CD4-positive, alpha-beta T cell treated with Interleukin-15 for 1 hour (primary cell): ENCODE measurements at places on chromosomes 7 and 10.

DNA sequence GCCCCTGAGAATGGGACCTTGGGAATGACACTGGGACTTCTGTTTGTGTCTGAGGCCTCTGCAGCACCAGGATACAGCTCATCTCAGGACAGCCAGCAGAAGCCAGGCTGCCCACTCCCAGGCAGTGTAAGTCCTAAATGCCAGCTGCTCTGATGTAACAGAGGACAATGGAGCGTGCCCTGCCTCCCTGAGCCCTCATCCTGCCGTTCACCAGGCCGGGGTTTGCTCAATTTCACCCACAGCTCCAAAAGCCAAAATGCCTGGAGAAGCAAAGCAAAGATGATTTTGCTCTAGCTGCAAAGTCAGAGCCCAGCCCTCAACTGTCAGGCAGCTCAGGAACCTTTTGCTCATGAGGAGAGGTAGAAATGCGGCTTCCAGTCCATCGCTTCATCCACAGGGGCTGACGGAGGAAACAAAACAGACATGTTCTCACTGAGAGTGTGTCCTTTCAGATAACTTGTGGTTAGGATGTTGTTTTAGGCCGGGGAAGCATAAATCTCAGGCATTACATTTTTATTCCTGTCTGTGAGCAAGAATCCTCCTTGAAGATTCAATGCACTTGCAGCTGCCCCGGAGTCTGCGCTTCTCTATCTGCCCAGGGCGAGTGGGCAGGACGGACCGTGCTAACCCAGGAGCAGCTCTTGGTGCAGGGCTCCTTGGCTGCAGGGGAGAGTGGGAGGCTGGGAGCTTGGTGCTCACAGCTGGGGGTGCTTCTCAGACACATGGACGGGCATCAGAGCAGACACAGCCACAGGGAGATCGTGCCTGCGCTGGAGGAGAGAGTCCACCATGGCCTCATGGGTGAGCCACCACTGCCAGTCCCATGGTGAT lies 83.2 kb upstream of the CHST15 start:
- no peak for DNase-seq

DNA sequence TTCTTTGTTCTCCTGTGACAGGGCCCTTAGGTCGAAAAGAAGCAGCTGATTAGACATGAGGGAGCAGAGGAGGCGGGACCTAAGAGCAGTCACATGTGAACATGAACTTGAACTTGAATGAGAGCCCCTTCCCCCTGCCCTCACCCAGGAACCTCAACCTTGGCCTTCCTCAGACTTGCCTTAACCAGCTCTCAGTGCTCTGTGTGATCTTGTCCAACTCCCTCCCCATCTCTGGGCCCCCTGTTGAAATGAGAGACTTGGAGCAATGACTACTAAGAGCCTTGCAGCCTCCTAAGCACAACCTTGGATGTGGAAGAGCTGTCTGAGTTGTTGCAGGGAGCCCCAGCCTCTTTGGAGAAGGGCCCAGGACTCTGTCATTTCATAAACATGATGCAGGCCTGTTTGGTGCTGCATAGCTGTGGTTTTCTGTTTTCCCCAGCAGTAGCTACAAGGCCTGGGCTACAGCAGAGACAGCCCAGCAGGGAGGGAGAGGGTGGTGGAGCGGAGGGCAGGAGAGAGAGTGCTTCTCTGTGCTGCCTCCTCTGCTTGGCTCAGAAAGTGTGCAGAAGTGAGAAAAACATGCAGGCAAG lies 123.9 kb upstream of the ZMIZ1 start:
- DNase-seq: no peak

GRCh38 chr10:91589015-91589657 lies 43.7 kb downstream of the PPP1R3C start:
- no peak for DNase-seq

DNA sequence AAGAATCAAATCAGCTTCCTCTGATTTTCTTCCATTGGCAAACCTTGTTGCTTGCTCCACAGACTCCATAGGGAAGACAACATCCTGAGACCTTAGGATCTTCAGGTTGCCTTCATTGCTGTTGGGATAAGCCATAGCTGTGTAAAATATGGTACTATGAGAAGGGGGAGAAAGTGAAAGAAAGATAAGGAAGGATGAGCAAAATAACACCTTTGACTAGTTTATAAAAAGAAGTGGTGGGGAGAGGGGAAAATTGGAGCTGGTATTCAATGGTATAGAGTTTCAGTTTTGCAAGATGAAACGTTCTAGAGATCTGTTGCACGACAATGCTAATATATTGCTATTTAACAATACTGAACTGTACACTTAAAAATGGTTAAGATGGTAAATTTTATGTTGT lies 180.4 kb upstream of the PHYHIPL start:
- DNase-seq: no peak

DNA sequence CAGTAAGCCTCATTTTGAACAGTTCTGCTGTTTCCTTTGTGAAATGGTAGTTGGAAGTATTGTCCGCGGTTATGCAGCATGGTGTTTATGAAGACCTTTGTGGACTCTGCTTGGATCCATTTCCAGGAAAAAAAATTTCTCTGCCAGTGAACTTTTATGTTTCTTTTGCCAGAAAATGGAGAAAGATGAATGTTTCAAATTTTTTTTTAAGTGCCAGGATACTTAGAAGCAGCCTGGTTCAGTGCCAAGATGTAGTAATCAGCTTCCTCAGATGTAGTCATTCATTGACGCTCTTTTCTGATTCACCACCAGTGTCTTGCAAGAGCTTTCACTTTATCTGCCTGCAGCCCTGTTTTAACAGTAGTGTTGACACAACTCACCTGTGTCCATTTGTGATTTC lies 258.2 kb downstream of the SDK1 start:
- no peak for DNase-seq

DNA sequence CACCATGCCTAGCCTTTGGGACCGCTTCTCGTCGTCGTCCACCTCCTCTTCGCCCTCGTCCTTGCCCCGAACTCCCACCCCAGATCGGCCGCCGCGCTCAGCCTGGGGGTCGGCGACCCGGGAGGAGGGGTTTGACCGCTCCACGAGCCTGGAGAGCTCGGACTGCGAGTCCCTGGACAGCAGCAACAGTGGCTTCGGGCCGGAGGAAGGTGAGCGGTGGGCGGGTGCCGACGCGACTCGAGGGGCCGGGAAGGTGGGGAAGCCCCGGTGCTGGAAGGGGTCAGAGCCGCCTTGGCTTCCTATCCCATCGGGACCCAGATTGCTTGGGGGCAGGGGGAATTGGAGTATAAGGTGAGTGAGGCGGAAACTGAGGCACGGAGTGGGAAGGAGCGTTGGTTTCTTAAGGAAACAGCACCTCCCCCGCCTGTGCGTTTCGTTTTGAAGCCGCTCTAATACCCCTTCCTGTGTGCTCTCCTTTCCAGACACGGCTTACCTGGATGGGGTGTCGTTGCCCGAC lies 547 bp downstream of the DDIT4 start:
- no peak for DNase-seq

- DNase-seq: no peak
Observed at GRCh38 chr7:138125119-138125518, 48.9 kb downstream of the AKR1D1 start.

DNA sequence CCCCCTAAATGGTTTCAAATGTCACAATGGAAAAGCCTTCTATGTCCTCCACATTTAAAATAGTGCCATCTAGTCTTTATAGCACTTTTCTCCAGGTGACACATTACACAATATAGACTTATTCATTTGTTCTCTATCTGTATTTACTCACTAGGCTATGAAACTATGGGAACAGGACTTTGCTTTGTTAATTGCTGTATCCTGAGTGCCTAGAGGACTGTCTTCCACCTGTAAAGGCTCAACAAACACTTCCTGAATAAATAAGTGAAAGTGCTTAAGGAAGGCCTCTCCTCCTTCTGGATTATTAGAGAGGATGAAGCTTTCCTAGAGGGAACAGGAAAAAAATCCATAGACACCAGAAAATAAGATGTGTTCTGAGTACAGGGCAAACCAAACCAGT lies 397.6 kb upstream of the LRRN3 start:
- DNase-seq: no peak

DNA sequence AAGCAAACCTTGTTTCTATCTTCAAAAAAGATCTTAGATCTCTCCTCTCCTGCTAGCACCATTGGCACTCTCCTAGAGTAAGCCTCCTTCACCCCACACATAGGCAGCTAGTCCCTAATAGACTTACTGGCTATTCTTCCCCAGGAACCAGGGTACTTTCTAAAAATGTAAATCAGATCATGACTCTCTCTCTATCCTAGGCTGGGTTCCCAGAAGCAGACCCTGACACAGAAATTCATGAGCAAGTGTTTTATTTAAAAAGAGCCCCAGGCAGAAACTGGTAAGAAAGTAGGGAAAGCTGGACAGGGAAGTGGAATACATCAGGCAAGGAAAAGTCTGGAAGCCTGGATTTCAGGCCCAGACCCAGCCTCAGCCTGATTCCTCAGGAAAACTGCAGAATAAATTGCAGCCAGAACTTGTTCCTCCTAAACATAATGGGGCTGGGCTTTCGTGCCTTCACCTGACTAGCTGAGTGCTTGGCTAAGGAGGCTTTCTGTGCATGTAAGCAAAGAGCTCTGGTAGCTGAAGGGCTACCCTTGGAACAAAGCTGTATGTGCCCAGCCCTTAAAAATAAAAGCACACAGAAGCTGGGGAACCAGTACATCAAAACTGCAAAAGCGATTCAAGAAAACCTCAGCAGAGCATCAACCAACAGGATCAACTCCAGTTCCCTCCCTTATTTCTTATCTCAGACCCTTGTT lies 18.8 kb upstream of the SORBS1 start:
- DNase-seq: no peak

DNA sequence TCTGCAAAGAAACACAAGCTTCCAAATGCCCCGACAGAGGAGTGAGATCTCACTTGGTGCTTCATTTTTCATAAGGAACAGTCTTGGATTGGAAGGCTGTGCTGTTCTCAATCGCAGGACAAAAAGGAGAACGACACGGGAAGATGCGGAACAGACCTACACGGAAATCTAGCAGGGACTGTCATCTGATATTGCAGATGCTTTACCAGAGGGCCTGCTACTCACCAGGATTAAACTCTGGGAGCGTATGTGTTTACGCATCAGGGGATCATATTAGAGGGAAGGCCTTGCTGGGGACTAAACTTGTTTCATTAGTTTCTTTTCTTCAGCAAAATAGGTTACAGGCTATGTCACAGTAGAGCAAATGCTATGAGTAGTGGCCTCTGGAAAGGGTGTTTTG lies 82.8 kb upstream of the EEPD1 start:
- DNase-seq: no peak

DNA sequence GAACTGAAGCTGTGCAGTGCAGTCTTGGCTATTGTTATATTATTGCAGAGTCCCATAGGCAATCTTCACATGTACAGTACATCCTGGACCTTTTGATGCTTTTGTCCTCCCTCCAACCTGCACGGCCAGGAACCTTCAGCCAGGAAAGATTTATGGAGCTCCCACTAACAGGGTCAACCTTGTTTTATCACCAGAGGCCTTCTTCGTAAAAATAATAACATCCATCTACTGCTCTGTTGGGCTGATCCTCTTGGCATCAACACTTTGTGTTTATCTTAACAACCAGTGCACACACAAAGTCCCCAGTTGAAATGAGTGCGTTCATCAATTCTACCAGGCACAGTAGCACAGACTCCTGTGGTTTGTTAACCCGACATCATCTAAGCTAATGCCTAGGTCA lies 72.4 kb downstream of the AGMO start:
- no peak for DNase-seq

GRCh38 chr10:121085367-121085766 lies 234.2 kb downstream of the WDR11 start:
- DNase-seq: no peak

DNA sequence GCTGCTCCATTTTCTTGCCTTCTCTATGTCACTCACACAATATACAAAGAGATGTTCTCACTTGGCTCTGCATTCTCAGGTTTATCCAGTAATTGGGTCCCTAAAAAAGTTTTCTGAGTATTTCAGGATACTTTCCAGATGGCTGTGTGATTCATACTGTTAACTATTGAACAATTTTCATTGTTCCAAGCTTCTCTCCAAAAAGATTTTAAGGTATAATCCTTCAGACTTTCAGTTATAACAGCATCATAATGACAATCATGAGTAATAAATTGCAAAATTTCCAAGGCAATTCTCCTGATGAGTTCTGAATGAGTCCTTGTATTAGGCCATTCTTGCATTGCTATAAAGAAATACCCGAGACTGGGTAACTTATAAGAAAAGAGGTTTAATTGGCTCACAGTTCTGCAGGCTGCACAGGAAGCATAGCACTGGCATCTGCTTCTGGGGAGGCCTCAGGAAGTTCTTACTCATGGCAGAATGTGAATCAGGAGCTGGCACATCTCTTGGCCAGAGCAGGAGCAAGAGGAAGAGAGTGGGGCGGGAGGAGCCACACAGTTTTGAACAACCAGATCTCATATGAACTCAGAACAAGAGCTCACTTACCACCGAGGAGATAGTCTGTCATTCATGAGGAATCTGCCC lies 148.1 kb downstream of the SLC16A9 start:
- no peak for DNase-seq

- no peak for DNase-seq
Observed at GRCh38 chr7:7146837-7147236, 35.5 kb upstream of the C1GALT1 start.

DNA sequence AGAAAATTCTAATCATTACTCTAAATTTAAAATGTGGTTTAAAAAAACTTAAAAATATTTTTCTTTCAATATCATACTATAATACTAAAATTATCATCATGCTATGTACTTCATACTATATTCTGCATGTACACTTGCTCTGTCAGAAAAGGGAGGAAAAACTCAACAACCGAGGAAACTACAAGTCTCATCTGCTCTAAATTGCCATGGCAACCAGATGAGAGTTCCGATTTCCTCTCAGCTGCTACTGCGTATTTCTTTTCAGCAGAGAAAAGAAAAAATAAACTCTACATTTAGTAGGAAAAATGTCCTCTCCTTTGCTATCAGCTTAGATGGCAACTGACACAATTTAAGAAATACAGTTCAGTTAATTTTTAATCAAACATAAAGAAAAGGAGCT lies 178.9 kb downstream of the SRPK2 start:
- no peak for DNase-seq

GRCh38 chr10:133088956-133089800 lies 1.5 kb downstream of the ADGRA1 start:
- DNase-seq: no peak

GRCh38 chr7:7670490-7670889 lies 29.9 kb downstream of the UMAD1 start:
- DNase-seq: no peak

DNA sequence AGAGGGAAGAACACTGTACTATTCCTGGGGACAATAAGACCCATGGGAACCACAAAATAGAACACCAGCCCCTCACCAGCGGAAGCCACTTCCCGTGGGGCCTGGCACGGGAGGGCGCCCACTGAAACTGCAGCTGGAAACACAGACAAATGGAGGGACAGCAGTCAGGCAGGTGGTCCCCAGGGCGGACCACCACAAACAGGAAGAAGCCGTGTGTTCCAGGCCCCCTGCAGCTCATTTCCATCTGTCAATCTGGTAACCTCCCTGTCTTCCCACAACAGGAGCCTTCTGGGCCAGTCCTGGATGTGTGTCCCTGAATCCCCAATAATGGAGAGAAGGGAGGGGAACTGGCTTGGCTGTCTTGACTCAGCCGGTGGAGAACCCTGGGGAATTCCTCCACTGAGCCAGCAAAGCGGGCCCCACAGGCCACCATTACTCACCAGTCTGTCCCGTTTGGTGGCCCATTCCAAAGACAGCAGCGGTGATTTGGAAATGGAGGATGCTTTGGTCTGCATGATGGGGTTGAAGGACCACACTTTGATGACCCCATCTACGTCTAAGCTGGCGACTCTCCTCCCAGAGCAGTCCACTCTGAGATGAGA lies 16.7 kb downstream of the WDR91 start:
- no peak for DNase-seq

- no peak for DNase-seq
Observed at GRCh38 chr10:63300801-63301200, 165.0 kb downstream of the JMJD1C start.
